ENCODE measurements at places on chromosomes 3 and 15. TPM values are rescaled to one million over a fixed set of nuclear protein-coding genes. Genes with fewer than 3 reads are reported as not detected.
A peak's percentile ranks its signal among the peaks of the same experiment; 100 is the strongest.

UROC1 gene
- not detected for total RNA-seq

DNA sequence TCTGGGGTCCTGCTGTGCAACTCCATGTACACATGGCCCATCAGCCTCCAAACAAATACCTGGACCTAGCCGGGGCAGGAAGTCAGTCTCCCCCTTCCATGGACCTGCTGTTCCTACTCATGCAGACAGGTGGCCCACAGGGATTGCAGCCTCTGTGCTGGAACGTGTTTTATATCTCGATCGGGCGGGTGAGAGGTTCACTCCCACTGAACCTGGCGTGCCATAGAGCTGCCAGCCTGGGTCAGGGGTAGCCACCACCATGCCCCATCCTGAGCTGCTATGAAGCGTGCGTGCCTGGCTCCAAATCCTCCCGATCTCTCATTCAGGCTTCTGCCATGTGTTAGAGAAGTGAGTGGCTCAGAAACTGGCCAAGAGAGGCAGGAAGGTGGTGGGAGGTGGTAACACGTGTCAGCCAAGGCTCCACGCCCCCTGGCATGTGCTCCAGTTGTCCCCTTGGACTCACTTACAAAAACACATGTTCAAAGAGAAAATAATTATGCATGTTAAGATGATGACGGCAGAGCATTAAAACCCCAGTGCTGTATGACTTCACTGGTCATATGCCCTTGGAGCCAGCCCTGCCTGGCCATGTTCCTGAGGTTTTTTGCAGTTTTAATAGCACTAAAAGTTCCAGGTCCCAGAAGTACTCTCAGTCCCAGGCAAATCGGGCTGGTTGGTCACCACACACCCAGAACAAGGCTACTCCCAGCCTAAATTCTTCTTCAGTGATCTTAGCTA, 30.6 kb downstream of the CTSH start:
- H3K36me3 ChIP-seq = no peaks in the 10 kb centered on the region
- no peaks in the 10 kb centered on the region for H3K4me1 ChIP-seq
- peak; percentile 21 for DNase-seq
- no peak overlapping the region for H3K4me3 ChIP-seq

PLCB2 gene
- 0.56 TPM for total RNA-seq

RTP1 gene
- 0.43 TPM for total RNA-seq

MYRIP gene
- total RNA-seq = 0.62 TPM

RARB gene
- 1.4 TPM for total RNA-seq

DNA sequence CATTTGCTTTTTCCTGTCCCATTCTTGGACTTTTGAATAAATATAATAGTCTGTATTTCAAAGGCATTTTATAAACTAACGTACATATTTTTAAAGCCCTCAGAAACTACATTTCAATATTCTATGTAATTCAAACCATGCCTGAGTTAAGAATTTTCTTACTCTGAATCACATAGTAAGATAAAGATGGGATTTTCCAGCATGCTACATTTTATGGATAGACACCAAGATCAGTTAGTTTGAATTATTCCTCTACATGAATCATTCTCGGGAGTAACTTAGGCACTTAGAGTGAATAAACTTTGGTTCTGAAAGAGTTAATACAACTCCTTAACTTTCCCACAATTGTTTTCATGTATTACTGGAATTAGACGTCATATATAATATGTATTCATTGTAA, 713.3 kb upstream of the CBLB start:
- H3K36me3 ChIP-seq = no peaks in the 10 kb centered on the region
- no peak overlapping the region for H3K4me3 ChIP-seq
- H3K4me1 ChIP-seq = no peaks in the 10 kb centered on the region
- H3K27me3 ChIP-seq = no peaks in the 10 kb centered on the region
- DNase-seq = no peak
- no peak overlapping the region for H3K27ac ChIP-seq

DNA sequence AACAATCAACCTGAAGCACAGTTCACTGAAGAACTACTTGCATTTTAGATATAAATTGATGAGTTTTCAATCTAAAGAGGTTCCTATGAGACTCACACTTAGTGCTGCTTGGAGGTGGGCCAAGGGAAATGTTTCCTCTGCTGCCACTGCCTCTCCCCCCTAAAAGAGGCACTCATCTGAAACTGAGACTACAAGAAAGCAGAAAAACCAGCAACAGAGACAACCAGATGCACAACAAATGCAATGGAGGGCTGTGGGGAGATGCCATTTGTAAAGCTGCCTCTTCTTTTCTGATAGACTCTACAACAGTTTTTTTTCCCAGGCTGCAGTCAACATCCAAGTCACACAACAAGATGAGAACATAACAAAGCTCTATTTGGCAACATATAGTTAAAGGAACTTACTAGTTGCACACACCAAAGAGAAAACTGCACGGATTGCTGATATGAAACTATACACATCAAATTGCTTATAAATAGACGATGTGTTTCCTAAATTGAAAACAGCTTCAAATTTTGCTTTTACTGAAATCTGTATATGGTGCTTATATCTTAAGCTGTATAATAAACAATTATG, 11.0 kb downstream of the TSPAN3 start:
- H3K4me1 ChIP-seq = peaks cover 23% of the 10 kb centered on the region
- H3K4me3 ChIP-seq = no peak overlapping the region
- no peak for DNase-seq
- H3K36me3 ChIP-seq = peaks cover 5% of the 10 kb centered on the region

- no peaks in the 10 kb centered on the region for H3K4me1 ChIP-seq
- no peaks in the 10 kb centered on the region for H3K36me3 ChIP-seq
- no peak for DNase-seq
- no peak within 1 kb of the TSS for H3K4me3 ChIP-seq
Measured at GRCh38 chr3:195583831-195584542, at the start of gene APOD. APOD (minus strand) TSS chr3:195583940; CDS start chr3:195579461, 4,479 bp downstream.

- no peak overlapping the region for H3K27ac ChIP-seq
- H3K4me3 ChIP-seq = no peak overlapping the region
- DNase-seq = no peak
- no peaks in the 10 kb centered on the region for H3K4me1 ChIP-seq
- no peaks in the 10 kb centered on the region for H3K27me3 ChIP-seq
- no peaks in the 10 kb centered on the region for H3K36me3 ChIP-seq
Measured at GRCh38 chr3:153547970-153548369, 385.9 kb downstream of the RAP2B start.

GRCh38 chr3:52521881-52522650, 11.6 kb downstream of the NT5DC2 start:
- no peak for DNase-seq
- no peak overlapping the region for H3K27ac ChIP-seq
- H3K4me3 ChIP-seq = no peak overlapping the region
- H3K36me3 ChIP-seq = no peaks in the 10 kb centered on the region
- H3K27me3 ChIP-seq = peaks cover 6% of the 10 kb centered on the region
- no peaks in the 10 kb centered on the region for H3K4me1 ChIP-seq

GRCh38 chr3:141851411-141851810, 25.0 kb upstream of the ATP1B3 start:
- H3K27ac ChIP-seq = no peak overlapping the region
- no peak for DNase-seq
- H3K27me3 ChIP-seq = no peaks in the 10 kb centered on the region
- no peaks in the 10 kb centered on the region for H3K36me3 ChIP-seq
- no peak overlapping the region for H3K4me3 ChIP-seq

- no peaks in the 10 kb centered on the region for H3K4me1 ChIP-seq
- no peak overlapping the region for H3K27ac ChIP-seq
- H3K36me3 ChIP-seq = peaks cover 10% of the 10 kb centered on the region
- H3K27me3 ChIP-seq = no peaks in the 10 kb centered on the region
- DNase-seq = no peak
Measured at GRCh38 chr15:27628486-27628885, 470.6 kb downstream of the OCA2 start.

DNA sequence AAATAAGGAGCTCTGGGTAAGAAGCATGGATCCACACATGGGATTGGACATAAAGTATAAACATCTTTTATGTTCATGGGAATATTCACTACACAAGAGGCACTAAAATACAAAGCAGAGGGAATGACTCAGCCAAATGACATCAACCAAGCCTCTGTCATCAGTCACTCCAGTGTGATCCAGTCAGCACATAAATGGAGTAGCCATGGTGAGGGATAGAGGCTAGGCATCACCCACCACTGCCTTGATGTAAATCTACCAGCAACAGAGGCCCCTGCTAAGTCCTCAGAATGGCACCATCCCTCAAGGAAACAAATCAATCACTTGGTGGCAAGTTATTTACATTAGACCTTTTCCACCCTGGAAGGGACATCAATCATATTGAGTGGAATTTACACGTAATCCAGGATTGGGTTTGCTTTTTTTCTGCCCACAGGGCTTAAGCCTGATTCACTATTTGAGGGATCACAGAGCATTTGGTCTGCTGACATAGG, 27.2 kb downstream of the VEPH1 start:
- H3K27ac ChIP-seq = no peak overlapping the region
- DNase-seq = no peak
- H3K4me3 ChIP-seq = no peak overlapping the region
- H3K4me1 ChIP-seq = no peaks in the 10 kb centered on the region
- H3K36me3 ChIP-seq = no peaks in the 10 kb centered on the region

GRCh38 chr3:187773233-187774184, 28.2 kb upstream of the BCL6 start:
- no peaks in the 10 kb centered on the region for H3K27me3 ChIP-seq
- peaks cover 10% of the 10 kb centered on the region for H3K4me1 ChIP-seq
- H3K27ac ChIP-seq = no peak overlapping the region

DNA sequence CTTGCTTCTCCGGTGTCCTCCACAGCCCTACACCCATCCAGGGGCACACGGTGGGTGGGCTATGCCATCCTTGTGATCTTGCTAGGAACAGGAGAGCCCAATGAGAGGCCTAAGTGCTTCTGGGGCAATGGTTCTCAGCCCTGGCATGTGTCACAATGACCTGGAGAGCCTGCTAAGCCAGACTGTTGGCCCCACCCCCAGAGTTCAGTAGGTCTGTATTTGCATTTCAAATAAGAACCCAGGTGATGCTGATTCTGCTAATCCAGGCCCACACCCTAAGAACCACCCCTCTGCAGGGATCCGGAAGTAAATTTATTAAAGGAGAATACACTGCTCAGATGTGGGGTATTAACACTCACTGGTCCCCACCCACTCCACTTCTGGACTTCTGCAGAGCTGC, 57.9 kb downstream of the RORA start:
- H3K4me1 ChIP-seq = peaks cover 22% of the 10 kb centered on the region
- no peak for DNase-seq
- no peak overlapping the region for H3K27ac ChIP-seq

POLQ gene
- total RNA-seq = 15.6 TPM

PYGO1 gene
- 9.3 TPM for total RNA-seq

DNA sequence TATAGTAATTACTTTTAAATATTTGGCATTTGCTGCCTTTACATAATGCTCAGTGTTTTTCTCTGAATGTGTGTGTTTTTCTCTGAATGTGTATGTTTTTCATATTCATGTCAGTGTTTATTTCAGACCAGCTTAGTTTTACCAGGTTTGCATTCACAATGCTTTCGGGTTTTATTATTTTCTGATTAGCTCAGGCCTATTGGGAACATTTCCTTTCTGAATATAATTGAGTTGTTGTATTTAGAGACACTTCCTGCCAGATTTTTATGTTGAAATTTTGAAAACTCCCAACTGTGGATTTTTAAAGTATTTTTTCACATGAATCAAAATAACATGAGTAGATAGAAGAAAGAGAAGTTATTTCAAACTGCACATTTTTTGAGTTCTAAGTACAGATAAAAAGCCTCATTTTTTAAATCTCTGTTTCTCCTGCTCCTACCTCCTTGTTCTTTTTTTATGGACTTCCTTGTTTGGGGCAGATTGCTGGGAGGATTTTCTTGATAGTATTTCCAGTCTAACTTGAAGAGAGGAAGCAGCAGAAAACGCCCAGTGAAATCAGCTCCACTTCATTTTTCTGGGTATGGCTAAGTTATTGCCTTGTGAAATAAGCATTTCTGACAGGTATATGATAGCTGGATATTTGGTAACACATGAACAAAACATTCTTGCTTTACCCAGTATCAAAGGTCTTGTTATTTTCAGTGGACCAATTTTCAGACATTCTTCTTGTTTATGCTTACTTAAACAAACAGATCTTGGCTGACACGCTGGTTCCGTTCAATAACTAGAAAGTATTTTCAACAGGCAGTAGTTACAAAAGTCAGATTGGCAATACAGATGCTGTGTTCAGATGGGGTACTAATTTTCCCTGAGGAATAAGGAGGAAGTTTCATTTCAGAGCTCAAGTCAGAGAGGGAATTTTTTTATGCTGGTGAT, 70.7 kb downstream of the RIOX2 start:
- H3K36me3 ChIP-seq = no peaks in the 10 kb centered on the region
- no peaks in the 10 kb centered on the region for H3K4me1 ChIP-seq
- no peaks in the 10 kb centered on the region for H3K27me3 ChIP-seq

GRCh38 chr3:160392798-160393197, 6.2 kb downstream of the IFT80 start:
- no peaks in the 10 kb centered on the region for H3K36me3 ChIP-seq
- H3K27ac ChIP-seq = no peak overlapping the region
- no peak for DNase-seq
- peaks cover 18% of the 10 kb centered on the region for H3K4me1 ChIP-seq

- H3K27ac ChIP-seq = no peak overlapping the region
- H3K4me1 ChIP-seq = no peaks in the 10 kb centered on the region
- H3K4me3 ChIP-seq = no peak overlapping the region
- no peaks in the 10 kb centered on the region for H3K27me3 ChIP-seq
Measured at GRCh38 chr3:148178503-148178902, 519.2 kb upstream of the AGTR1 start.

DNA sequence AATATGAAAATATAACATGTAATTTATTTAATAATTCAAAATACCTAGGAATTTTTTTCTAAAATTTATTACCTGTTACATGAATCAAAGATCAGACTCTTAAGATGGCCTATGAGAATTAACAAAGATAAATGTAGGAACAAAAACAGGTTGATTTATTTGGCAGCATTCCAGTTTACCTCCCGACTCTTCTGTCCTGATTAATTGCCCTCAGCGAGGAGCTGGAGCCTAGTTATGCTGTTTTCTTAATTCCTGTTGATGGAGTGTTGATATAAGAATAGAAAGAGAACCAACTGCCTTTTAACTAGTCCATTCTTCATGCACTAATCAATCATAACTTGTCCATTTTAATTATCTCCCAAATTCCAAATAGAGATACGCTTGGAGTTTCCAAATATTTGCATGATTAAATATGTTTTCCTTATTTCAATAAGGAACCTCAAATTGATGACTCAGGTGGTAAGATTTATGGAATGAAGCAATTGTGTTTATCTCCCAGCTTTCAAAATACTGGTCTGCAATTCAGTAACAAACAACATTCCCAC, 10.6 kb upstream of the CPB1 start:
- H3K4me3 ChIP-seq = no peak overlapping the region
- no peak overlapping the region for H3K27ac ChIP-seq
- DNase-seq = no peak
- no peaks in the 10 kb centered on the region for H3K27me3 ChIP-seq

DPPA2 gene
- total RNA-seq = 1.2 TPM

DNA sequence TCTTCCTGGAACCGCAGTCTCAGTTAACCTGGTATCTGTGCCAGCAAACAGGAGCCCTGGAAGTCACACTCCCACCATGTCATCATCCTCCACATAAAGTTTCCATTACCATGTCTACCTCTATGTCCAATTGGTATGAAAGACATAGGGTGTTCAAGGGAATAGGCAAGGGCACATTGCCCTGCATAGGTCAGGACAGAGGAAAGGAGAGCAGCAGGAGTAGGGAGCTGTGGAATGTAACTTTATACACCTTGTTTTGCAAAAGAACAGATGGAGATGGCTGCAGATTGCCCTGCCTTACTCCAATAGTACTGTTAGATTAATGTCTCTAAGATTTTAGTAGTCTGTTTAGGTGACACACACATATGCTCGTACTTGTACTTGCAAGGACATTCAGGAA, 1056.4 kb downstream of the NTRK3 start:
- no peaks in the 10 kb centered on the region for H3K27me3 ChIP-seq
- H3K4me3 ChIP-seq = no peak overlapping the region
- DNase-seq = no peak
- no peaks in the 10 kb centered on the region for H3K36me3 ChIP-seq

Measured in neural progenitor cell (in vitro differentiated cells).